COR-L47 (cell line): ENCODE measurements at places on chromosomes 1 and 21.
A peak's percentile ranks its signal among the peaks of the same experiment; 100 is the strongest.

DNA sequence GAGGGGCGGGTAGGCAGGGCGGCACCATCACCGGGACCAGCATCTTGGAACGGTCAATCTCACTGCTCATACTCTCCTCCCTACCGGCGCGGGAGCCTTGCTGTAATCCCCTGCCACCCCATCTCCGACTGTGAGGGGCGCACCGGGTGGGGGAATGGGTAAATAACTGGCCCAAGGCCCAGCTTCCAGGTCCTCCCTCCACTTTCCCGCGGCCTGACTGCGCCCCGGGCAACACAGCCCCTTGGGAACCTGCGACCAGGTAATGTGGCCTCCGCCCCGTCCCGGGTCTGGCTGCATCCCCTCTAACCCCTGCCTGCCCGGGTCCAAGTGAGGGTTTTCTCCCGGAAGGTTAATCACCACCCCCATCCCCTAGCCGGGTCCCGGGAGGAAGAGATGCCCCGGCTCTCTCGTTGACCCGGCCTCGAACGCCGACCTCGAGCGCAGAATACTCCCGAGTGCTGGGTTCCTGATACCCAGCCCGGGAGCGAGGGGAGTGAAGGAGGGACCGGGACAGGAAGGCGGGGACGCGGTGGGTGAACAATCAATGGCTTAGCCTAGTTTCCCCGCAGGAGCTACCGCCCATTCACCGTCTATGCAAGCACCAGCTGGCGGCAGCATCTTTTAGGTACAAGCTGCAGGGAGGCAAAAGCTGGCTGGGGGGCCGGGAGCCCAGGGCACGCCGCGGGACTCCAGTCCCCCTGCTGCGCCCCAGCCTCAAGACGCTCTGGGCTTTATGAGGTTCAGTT lies 5.9 kb upstream of the LHX9 start:
- peak; percentile 59 for DNase-seq

DNA sequence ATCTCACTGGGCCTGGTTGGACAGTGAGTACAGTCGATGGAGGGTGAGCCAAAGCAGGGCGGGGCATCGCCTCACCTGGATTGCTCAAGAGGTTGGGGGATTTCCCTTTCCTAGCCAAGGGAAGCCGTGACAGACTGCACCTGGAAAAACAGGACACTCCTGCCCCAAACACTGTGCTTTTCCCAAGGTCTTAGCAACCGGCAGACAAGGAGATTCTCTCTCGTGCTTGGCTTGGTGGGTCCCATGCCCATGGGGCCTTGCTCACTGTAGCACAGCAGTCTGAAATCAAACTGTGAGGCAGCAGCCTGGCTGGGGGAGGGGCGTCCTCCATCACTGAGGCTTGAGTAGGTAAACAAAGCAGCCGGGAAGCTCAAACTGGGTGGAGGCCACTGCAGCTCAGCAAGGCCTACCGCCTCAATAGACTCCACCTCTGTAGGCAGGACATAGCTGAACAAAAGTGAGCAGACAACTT lies 11.3 kb downstream of the C1orf105 start:
- no peak for DNase-seq

- DNase-seq: no peak
Measured at GRCh38 chr1:101797722-101798121, 199.0 kb downstream of the OLFM3 start.

DNA sequence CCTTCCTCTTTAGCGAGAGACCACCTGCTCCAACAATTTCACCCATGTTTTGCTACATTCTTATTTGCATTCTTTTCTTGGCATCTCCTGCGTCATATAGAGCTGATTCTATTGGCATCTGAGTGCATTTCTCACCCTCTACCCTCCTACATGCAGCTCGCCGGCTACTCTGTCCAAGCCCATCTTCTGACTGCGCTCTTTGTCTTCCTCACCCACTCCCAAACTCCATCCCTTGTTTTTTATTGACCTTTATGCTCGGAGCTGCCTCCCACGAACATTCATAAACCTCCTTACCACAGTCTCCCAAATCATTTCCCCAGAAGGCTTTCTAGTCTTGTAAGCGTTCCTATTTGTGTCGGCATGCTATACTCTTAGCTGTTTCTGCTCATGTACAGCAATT lies 33.6 kb upstream of the FMN2 start:
- DNase-seq: no peak

DNA sequence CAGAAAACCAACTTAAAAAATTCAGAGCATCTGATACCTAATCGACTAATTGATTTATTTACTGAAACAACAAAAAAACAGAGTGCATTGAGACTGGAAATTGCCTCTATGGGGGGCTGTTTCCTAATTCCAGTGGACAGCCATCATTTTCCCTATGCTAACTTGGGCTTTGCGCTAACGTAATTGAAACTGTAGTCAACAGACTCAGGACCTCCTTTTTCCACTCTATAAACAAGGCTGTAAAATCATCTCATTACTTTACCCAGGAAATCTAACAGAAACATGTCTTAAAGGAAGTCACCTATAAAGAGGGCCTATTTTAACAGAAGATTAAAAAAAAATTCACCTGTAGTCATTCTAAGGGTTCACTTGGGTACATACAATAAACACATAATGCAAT lies 2.1 kb downstream of the ERG start:
- DNase-seq: no peak

DNA sequence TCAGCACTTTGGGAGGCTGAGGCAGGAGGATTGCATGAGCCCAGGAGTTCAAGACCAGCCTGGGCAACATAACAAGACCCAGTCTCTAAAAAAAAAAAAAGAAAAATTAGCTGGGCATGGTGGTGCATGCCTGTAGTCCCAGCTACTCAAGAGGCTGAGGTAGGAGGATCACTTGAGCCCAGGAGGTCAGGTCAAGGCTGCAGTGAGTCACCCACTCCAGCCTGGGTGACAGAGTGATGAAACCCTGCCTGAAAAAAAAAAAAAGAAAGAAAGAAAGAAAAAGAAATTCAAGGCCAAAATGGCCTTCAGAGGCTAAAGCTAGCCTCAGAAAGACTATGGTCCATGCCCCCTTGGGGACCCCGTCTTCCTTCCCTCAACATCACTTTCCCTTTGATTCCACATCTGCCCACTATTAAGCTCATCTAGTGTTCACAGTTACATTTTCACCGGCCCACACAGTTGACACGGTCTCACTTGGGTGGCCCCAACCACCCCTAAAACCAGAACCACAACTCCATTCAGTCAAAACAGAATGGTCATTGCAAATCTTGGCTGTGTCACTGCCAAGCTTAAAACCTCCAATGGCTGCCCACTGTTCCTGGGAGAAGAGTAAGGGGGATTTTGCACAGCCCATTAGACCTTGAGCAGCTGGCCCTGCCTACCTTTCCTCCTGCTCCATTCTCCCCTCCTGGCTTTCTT lies 2.1 kb upstream of the CAPN8 start:
- no peak for DNase-seq
